ENCODE measurements at places on chromosomes 5 and 9.

- no peak for DNase-seq
Measured at GRCh38 chr9:133953976-133954709, 38.0 kb downstream of the VAV2 start.

DNA sequence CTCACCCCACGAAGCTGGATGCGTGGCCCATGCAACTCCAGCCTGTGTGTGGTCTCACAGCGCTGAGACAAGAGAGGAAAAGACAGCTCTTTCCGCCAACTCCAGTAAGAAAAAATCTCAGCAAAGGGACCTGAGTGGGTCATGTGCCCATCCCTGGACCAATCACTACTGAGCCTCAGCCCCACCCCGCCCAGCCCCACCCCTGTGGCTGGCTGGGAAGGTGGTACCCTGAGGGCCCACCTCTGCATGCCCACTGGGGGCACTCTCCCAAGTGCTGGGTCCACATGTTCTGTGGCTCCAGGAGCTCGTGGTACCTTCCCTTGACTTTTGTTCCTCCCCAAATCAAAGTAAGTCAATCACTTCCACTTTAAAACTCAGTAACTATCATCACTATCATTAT, 105.1 kb upstream of the SMIM23 start:
- DNase-seq, result no peak

DNA sequence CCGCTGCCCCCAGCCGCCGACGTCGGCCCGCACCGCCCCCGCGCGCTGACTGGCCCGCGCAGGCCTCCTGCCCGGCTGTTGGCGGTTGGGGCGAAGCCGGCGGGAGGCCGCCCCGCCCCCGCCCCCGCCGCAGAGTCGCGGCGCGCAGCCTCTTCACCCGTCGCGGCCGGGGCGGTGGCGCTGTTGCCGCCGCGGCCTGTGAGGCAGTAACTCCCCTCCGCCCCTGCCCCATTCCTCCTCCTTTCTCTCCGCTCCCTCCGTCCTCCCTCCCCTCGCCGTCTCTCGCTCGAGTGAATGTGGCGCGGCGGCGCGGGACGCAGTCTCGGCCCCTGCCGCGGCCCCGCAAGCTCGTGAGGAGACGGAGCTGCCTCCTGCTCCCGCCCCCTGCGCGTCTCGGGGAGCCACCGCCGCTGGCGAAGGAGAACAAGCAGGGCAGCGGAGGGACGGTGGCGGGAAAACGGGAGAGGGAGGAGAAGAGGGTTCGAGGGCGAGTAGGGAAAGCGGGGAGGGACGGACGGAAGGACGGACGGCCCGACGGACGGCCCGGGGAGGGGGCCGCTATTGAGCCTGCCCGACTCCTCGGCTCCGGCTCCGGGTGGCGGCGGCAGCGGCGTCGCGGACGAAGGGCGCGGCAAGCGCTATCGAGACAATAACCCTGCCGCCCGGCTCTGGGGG, 637 bp upstream of the ERBIN start:
- DNase-seq, result peak; percentile 74

DNA sequence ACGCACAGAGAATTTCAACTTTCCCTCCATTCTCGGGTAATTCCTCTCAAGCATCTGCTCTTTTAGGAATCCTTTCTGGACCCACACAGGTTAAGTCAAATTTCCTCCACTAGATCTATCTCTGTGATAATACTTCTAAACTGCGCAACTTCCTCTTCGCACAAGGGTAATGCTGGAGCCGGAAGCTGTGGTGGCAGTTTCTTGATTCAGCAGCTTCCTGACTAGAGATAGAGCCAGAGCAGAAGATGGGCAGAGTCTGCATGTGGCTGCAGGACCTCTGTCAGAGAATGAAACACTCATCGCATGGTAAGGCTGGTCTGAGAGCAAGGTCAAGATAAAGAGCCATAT, 11.1 kb upstream of the CDC42SE2 start:
- peak; percentile 71 for DNase-seq
